ENCODE measurements at places on chromosomes 3 and 15. TPM values are rescaled to one million over a fixed set of nuclear protein-coding genes. Genes with fewer than 3 reads are reported as not detected.

Gene WDR93
- total RNA-seq: under 0.01 TPM

Gene TEX55
- not detected for total RNA-seq

Gene MRPL46
- 9.8 TPM for total RNA-seq

Gene MFAP1
- total RNA-seq: 24.9 TPM

Gene LIPH
- not detected for total RNA-seq

Gene MAGEL2
- 0.37 TPM for total RNA-seq

Gene PPP1R14D
- not detected for total RNA-seq

Gene CCDC39
- not detected for total RNA-seq

Gene SIAH2
- total RNA-seq: 21.4 TPM

Gene LSAMP
- 11.6 TPM for total RNA-seq

Gene SERPINI2
- not detected for total RNA-seq

Gene P2RY13
- total RNA-seq: not detected

Gene CAND2
- total RNA-seq: 3.1 TPM

Gene SLC22A13
- 0.28 TPM for total RNA-seq

Gene C3orf85
- total RNA-seq: not detected

Gene IFT122
- 20.2 TPM for total RNA-seq

Gene CASR
- total RNA-seq: not detected

Gene CCDC33
- total RNA-seq: not detected

Gene PRSS50
- total RNA-seq: not detected

Gene RLBP1
- not detected for total RNA-seq

Gene STRC
- total RNA-seq: not detected

Gene ALCAM
- 63.6 TPM for total RNA-seq

Gene MYH15
- total RNA-seq: 0.57 TPM

Gene CILP
- total RNA-seq: 0.28 TPM

Gene MESP2
- total RNA-seq: 0.57 TPM

Gene DOCK3
- total RNA-seq: 0.09 TPM

Gene CNTN4
- 2.9 TPM for total RNA-seq

Gene CPEB1
- 13.7 TPM for total RNA-seq

Gene SLC38A3
- not detected for total RNA-seq

Gene EEF1AKMT4
- total RNA-seq: 3.4 TPM

Gene OR5H2
- not detected for total RNA-seq

Gene RPP14
- 9.1 TPM for total RNA-seq

Gene PLA2G4D
- total RNA-seq: not detected

Gene GXYLT2
- total RNA-seq: 34.8 TPM

Gene ITIH1
- 0.18 TPM for total RNA-seq

Gene CLSTN2
- 0.14 TPM for total RNA-seq

Gene COL8A1
- total RNA-seq: 185 TPM

Data from smooth muscle cell of bladder (primary cell).